Stimulated activated CD8-positive, alpha-beta memory T cell treated with anti-CD3 and anti-CD28 coated beads, Interleukin-15, amount 100 ng/mL, for 48 hours (primary cell): ENCODE measurements at places on chromosomes 6 and 20.

- DNase-seq: no peak
Observed at GRCh38 chr20:14744723-14745122, 407.3 kb upstream of the FLRT3 start.

- no peak for DNase-seq
Observed at GRCh38 chr20:56442389-56443365, 25.8 kb upstream of the RTF2 start.

- DNase-seq: no peak
Observed at GRCh38 chr20:59438201-59438600, 137.8 kb downstream of the EDN3 start.

- no peak for DNase-seq
Observed at GRCh38 chr6:15593798-15594197, 69.0 kb downstream of the DTNBP1 start.

- peak; percentile 50 for DNase-seq
Observed at GRCh38 chr6:32945108-32945760, 4.4 kb upstream of the HLA-DMB start.

DNA sequence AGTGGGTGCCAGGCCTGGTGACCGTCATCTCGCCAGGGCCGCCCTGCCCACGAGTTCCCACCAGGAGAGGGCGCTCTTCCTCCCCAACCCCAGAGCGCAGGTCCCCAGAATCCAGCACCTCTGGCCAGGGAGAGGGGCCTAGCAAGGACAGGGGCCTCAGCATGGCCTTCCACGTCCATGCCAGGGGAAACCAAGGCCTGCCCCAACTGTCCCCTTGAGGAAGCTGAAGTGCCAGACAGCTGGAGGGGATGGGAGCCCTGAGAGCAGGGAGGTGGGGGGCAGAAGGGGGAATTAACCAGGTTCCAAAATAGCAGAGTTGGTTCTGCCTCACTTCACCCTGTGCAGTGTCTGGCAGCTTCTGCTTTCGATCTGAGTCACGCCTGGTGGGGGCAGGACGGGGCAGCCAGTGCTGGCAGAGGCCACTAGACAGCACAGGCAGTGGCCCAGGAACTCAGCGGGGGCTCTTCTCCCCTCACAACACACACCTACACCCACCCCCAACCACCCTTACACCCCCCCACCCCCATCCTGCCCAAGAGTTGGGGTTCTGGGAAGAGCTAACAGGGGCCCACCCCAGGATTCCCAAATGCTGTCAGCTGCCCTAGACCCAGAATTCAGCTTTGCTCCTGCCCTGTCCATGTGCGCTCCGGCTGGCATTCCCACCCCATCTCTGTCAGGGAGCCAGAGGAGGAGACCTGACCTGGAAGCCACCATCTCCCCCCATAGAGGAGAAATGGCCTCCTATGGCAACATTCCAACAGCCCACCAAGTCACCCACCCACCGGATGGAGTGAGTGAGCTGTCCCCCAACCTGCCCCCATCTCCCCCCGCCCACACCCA is 29.2 kb downstream of the TFEB start:
- peak; percentile 68 for DNase-seq

GRCh38 chr6:137116807-137117206 is 56.6 kb downstream of the IL22RA2 start:
- DNase-seq: no peak
